ENCODE measurements at places on chromosomes 11 and 22.

DNA sequence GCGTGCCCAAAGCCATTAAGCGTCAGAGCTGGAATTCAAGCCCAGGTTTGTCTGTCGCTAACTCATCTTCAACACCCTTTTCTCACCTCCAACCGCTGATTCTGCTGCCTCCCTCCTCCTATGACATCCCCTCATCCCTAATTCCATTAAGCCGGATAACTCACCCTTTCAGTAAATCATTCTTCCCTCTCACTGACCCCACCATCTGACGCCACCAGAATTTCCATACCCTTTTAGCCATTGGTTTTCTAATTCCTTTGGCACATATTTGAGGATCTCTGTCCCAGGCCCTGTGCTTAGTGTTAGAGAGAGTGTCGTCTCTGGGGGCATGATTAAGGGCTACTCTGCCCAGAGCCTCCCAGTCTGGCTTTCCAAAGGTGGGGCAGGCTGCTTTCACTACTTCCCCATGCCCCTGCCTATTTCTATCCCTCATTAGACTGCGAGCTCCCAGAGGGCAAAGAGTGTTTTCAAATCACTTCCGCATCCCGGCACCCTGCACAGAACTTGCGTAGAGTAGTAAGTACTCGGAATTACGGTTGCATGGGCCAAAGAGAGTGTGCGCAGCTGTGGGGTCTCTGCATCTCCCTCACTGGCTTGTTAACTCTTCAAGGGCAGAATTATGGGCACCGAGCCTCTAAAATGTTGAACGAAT lies 3.9 kb downstream of the KLHL35 start:
- DNase-seq: no peak

DNA sequence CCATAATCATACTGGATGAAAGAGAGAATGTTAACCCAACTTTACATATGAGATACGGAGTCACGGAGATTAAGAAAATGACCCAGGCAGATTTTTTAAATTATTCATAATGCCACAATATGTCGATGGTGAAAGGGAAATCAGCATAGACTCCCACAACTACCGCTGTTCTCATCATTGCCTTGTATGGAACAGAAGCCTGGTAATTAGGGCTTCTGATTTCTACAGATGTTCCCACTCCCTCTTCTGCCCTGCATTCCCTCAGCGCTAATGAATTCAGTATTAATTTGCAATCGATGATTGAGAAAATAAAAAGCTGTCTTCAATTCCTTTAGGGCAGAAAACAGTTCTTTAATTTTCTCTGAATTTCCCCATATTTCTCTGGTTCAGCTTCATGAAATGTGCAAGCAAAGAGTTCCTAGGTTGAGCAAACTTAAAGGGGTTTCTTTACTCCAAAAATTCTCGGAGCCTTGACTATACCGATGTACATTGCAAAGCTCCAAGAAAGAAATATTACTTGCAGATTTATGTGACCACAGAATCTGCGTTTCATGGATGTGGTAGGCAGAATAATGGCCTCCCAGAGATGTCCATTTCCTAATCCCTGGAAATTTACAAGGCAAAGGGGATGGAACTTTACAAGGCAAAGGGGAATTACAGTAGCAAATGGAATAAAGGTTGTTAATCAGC lies 134.9 kb upstream of the ZC3H12C start:
- DNase-seq: no peak

GRCh38 chr11:1478011-1478410 lies 8.6 kb downstream of the MOB2 start:
- DNase-seq: no peak

- no peak for DNase-seq
Measured at GRCh38 chr11:113764527-113765219, 8.8 kb downstream of the ZW10 start.

DNA sequence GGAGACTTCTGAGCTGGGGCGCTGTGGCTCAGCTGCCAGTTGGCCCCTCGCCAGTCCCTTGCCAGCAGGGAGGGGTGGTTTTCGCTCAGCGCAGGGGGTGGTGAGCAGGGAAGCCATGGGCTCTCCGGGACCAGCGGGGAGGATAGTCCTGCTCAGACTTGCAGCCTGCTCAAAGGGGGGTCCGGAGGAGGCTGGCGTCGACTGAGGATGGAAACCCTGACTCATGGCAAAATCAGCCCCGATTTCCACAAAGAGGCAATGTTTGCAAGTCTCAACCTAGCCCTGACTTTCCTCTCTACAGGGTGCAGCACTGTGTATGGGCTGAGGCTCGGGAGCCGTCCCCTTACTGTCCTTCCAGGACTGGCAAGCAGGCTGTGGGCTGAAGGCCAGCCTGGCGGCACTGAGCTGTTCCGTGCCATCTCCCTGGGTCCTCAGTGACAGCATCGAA lies 35.1 kb downstream of the FBLN1 start:
- peak; percentile 92 for DNase-seq

Measured in ureter (tissue), 1 donor.